ENCODE measurements at places on chromosomes 5 and 9. TPM values are rescaled to one million over a fixed set of nuclear protein-coding genes. Genes with fewer than 3 reads are reported as not detected.

Gene KIAA0825
- 2.7 TPM for total RNA-seq

Gene BARX1
- total RNA-seq, result not detected

Gene CDH12
- total RNA-seq, result not detected

Gene OR1N1
- not detected for total RNA-seq

Gene HACD4
- total RNA-seq, result 4.9 TPM

Gene PCAT7
- not detected for total RNA-seq

Gene GRAMD2B
- total RNA-seq, result 8.0 TPM

Gene ALDOB
- not detected for total RNA-seq

Gene IL4
- total RNA-seq, result not detected

Gene PLPPR1
- not detected for total RNA-seq

Gene HNRNPH1
- 625 TPM for total RNA-seq

Gene ST8SIA4
- 0.09 TPM for total RNA-seq

Gene PCDHA4
- total RNA-seq, result 0.86 TPM

Gene BAAT
- not detected for total RNA-seq

Gene HTR1A
- not detected for total RNA-seq

Gene ZBTB6
- total RNA-seq, result 12.6 TPM
